Activated CD8-positive, alpha-beta memory T cell treated with anti-CD3 and anti-CD28 coated beads, Interleukin-2, amount 50 U/mL, for 4 hours (primary cell): ENCODE measurements at places on chromosomes 4 and X.
A peak's percentile ranks its signal among the peaks of the same experiment; 100 is the strongest.

DNA sequence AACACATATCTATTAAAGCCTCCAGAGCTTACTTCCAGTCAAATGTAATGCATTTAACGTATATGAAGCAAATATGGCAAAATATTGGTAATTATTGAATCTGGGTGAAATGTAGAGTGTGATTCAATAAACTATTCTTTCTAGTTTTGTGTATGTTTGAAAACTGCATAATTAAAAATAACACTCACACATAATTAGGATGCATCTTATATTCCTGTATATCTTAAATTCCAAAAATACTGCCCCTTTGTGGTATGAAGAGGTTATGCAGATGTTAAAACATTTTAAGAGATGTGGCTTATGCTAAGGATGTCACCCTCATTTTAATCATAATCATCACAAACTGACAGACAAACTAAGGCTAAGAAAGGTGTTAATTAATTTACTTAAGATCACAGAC is 182.9 kb downstream of the COX18 start:
- DNase-seq, result no peak

DNA sequence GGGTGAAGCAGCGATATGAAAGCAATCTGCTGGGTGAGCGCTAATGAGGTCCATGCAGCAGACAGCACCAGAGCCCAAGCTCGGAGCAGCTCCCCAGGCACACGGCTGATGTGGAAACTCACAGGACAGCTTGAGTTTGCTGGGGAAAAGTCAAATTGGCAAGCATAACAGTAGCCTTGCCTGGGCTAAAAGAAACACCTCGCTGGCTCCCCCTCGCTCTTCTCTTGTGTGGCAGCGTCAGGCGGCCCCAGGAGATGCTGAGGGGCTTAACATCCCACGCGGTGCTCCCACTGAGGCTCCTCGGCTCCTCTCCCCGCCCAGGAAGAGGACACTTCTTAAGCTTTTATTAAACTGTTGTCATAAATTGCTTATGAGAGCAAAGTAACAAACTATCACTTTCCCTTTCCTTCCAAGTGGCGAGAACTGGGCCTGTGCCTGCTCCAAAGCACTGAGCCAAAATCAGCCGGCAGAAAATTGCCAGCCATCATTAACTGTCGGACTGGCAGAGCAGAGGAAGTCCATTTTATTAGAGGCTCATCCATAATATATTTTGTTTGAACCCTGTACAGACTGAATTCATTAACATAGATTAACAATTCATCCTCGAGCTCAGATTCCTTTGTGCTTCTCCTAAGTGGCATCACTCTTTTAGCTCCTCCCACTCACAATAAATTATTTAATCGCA is 111.4 kb downstream of the TSPAN5 start:
- no peak for DNase-seq

DNA sequence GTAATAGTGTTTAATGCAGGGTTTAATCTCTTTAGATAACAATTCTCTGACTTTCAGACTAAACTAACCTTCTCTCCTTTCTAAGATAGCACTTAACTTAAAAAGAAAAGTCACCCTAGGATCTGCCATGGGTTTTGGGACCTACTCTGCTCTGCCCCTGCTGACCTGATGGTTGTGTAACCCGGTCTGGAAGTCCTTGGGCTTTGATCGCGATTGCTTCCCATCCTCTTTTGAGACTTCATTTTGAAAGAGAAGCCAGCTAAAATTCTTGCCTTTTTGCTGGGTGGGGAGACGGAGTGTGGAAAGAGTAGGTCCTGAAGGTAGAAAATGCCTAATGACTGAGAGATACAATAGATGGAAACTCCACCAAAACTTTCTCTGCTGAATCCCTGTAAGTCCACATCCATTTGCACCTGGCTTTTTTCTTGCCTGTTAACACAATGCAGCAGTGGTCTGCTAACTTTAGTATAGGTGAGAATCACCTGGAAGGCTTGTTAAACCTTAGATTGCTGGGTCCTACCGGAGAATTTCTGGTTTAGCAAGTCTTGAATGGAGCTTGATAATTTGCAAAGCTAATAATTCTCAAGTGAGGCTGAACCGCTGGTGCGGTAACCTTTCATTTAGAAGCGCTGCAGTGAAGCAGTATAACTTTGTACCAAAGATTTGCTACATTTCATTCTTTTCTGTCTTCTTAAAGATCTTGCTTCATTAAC is 45.6 kb upstream of the CCSER1 start:
- no peak for DNase-seq

DNA sequence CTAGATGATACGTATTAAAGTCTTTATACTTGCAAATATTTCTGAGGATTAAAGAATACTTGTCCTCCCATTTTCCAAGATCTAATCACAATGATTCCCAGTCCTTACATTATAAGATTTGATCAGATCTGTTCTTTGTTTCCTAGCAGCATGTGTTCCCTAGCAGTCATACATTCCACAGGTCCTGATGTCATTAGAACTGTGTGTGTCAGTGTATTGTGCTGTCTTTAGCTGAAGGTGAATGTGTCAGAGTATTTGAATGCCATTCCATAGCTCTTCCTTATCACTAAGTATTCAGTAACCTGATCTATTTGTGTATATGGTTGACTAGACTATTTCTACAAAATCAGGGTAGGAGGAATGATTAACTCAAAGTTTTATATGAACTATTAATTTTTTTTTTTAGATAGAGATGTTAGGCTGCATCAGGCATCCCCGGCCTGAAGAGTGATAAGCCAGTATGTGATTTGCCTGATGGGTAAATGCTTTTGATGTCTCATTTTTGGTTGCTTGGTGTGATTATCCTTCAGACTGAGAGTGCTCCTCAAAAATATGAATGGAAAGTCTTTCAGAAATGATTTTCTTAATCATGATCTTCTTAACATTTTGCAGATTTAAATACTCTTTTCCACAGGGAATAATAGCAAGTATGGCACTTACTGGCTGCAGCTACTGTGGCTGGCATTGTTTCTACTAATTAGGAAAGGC is 4.4 kb downstream of the ADGRL3 start:
- DNase-seq, result no peak

GRCh38 chrX:134186362-134187121 is 50.4 kb upstream of the CCDC160 start:
- DNase-seq, result peak; percentile 52

DNA sequence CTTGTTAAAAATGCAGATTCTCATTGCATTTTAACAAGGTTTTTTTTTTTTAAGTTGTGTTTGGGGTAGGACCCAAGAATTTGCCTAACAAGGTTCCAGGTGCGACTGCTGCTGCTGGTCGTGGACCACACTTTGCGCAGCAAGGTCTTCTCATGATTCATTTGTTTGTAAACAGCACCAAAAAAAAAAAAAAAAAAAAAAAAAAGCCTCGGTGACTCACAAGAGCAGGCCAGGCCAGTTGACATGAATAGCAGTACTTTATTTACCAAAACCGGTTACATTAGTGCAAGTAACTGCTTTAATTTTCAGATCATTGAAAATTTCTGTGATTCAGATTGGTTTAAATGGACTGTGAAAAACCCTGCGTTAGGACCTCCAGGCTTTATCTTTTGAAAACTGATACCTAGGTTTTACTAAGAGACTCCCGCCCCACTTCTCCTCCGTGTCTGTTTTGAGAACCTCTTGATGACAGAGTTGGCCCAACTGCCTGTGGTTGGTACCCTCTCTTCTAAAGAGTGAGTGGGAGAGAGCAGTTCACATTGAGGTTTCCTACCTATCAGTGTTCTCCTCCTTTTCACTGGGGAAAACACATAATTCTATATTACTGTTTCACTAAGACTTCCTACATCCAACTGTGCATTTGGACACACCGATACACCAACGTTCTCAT is 86.2 kb downstream of the PHEX start:
- DNase-seq, result no peak

GRCh38 chrX:31837445-31838049 is 765.7 kb upstream of the FTHL17 start:
- no peak for DNase-seq

DNA sequence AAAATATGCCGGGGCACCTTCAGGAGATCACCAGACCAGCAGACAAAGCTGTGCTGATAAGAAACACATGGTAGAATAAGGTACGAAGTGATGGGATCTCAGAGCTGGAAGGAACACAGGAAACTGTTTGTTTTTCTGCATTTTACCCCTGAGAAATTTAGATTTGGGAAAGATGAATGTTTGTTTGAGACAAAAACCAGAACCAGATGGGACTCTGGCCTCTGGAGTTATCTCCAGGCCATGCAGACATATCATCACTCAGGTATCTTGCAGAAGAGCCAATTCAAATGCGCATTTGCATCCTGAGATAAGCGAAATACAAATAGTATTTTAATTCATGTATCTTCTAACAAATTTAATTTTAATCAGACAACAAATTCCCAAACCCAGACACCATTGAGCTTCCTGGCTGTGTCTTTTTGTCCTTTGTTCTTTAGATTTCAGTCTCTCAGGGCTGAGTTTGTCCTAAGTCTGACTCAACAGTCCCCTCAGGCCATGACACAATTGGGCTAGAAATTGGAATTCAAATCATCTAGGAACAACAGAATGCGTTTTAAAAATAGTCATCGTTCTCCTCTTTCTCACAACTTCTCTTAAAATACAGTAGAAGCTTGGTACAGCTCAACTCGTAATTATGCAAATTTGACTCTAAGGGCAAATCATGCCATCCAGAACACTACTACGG is 159.0 kb downstream of the PACRGL start:
- DNase-seq, result no peak

DNA sequence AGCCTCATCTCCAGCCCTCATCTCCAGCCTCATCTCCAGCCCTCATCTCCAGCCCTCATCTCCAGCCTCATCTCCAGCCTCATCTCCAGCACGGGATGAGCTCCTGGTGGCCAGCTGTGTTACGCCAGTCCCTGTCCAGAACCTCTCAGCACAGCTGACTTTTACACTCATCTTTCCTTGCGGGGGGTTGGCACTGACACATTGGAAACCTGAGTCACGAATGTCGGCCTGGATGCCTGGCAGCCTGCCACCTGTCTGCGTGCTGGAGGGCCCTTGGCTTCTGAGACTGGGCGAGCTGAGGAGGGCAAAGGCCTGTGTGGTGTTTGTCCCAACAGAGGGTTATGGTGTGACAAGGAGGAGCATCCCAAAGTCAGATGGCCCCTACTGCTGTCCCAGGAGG is 66.1 kb upstream of the HGFAC start:
- no peak for DNase-seq

- DNase-seq, result no peak
These were observed 13.2 kb downstream of the HTRA3 start for GRCh38 chr4:8282742-8283141.

- no peak for DNase-seq
These were observed 1.4 kb upstream of the PPID start for GRCh38 chr4:158724637-158725036.

DNA sequence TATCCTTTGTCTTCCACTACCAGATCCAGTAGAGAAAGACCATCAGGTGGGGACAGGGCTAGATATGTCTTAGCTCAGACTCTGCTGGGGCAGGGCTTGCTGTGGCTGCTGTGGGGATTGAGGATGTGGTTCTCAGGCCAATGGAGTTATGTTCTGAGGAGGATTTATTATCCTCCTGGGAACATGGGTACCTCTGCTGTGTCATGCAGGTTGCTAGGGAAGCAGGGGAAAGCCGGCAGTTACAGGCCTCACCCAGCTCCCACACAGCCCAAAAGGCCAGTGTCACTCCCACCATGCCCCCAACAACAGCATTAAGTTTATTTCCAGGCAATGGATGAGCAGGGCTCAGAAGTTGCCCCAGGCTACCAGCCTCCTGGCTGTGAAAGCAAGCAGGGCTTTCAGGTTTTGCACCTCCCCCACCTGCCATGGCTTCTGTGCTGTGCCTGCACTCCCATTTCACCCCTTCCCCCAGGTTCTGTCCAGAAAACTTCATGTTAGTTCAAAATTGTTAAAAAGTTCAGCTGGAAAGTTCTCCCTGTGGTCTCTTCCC is 879.9 kb downstream of the ARAP2 start:
- no peak for DNase-seq

GRCh38 chr4:65798498-65799127 is 128.3 kb upstream of the EPHA5 start:
- DNase-seq, result no peak

DNA sequence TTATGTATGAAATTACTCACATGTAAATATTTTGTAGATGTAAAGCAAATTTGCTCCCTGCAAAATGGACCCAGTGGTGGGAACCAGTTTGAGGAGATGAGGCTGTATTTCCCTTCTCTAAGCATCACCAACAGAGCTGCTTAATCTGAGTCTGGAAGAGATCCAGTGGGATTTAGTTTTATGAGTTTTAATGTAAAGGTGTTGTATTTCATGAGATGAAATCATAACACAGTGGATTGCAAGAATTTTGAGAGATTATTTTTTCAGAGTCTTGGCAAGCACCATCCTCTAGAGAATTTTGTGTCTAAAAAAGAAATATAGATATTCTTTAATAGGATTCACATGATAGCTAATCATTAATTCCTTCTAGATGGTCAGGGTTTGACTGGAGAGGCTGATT is 35.6 kb upstream of the SFRP2 start:
- no peak for DNase-seq

DNA sequence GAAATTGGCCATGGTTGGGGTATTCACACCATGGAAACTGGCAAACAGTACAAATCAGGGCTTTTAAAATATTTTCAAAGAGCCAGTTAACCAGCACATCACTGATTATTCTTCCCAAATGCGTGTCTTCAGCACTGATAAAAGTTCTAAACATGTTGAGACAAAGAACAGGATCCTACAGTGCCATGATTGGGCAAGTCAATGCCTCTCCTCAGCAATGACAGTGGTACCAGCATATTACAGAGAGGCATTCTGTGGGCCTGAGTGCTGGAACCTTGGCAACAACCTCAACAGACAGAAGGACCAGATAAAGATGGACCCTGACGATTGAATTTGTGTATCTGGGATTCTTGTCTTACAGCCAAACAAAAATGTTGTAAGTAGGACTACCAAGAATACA is 108.9 kb downstream of the EFHC2 start:
- DNase-seq, result no peak

DNA sequence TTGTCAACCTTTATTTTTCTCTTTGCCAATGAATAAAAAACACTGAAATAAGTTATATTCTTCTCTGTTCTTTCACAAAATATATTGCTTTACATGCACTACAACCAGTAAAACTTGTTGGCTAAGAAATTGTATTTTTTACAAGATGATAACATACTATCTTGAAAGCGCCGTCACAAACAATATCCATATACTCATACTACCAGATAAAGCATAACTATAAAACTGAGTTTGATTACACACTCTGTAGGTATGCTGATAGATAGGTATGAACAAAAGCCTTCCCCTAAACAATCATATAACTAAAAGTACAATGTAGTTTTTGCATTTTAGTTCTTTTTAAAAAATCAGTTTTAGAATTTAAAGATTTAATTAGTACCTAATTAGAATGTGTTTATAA is 13.6 kb upstream of the BMP2K start:
- no peak for DNase-seq

DNA sequence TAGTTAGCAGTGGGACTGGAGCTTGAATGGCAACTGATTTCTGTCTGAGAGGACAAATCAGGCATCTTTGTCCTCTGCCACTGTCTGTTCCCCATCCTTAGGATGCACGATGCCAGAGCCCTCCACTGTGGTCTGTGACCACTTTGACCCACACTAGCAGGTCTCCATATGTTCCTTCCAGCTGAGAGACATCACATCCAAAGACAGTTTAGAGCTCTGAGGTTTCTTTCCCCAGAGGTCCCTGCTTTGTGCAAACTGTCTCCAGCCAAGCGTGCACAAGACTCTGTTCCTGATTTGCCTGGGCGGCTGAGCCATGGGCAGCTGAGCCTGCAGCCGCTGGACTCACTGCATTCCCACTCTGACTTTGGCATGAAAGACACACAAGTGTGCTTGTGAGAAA is 98.0 kb downstream of the PTTG2 start:
- no peak for DNase-seq

- no peak for DNase-seq
These were observed 208.9 kb upstream of the SLIT2 start for GRCh38 chr4:20042769-20043168.

- no peak for DNase-seq
These were observed 116.1 kb upstream of the ARHGAP24 start for GRCh38 chr4:85358831-85359230.
